ENCODE measurements at places on chromosomes 4 and X.
A peak's percentile ranks its signal among the peaks of the same experiment; 100 is the strongest.

- DNase-seq = no peak
Observed at GRCh38 chr4:176874721-176875445, 82.2 kb upstream of the VEGFC start.

DNA sequence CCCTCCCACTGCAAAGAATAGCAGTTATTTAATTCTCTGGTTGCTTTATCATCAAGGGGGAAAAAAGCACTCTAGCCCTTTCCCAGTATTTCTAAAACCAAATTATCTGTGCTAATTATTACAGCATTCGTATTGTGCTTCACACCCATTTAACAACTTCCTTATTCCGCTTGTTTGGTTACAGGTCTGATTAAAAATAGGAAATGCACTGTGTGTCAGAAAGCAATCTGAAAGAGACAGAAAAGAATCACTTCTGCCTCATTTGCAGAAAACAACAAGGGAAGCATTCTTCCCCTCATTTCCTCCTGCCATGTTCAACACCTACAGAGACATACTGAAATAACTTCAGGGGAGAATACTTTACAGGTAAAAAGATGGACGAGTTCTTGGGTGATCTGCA, 114.9 kb upstream of the MAP3K15 start:
- no peak for DNase-seq

DNA sequence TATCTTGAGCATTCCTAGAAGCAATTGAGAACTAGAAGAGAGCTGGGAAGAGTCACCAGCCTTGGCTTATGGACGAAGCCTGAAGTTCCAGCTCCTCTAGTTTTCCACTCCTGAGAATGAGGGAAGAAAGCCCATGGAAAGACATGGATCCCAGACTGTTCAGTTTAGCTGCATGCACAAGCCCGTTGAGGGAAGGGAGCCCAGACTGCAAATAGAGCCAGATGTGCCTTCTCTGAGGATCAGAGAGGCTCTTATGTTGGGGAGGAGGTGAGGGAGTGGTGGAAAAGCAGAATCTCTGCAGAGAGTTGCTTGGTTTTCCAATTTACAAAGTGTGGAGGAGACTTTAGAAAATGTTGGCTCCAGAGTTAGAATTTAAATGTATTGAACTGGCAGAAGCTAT, 69.0 kb downstream of the ASB9 start:
- no peak for DNase-seq

DNA sequence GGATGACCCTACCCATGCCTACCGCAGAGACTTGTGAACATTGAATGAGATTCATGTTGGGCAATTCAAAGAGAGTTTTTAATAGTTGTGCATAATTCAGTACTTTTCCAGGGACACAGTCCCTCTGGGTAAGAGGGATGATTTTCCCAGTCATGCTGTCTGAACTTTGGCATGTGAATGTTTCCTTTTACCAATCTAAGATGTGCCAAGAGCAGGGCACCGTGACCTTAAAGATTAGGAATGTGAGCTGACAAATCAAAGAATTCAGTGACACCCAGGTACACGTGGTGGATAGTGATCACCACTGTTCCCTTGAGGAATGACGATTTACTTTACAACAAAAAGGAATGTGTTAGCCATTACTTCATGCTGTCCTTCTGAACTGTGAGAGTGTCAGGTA, 515.6 kb downstream of the PPARGC1A start:
- no peak for DNase-seq

DNA sequence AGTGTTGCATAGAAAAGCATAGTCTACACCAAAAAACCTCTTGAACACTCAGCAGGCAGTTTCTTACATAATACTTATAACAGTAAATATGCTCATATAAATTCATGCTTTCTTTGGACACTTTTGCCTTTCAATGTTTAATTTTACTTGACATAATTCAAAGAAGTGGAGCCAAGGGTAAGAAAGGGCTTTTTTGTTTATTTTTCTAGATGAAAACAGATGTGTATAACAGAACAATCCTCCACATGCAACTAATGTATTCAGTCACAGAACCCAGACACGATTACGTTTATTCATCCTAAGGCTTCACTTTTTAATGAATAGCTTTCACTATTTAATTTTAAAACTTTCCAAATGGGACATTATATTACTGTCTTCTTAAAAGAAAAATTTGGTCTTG, 58.0 kb upstream of the PTPN13 start:
- no peak for DNase-seq

DNA sequence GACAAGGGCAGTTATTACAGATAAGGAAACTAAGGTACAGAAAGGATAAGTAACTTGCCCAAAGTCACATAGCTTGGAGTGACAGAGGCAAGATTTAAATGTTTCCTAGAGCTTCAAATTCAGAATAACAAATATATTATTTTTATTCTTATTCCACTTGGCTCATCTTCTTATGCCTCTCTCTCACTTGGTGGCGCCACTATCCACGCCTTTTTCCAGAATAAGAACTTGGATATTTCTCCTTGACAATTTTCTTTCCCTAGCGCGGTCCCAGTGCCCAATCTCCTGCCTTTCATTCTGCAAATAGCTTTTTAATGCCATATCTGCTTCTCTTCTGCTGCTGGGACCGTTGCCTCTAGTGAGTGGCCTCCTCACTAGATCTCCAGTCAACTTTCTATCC, 78.5 kb downstream of the MSN start:
- DNase-seq = no peak

DNA sequence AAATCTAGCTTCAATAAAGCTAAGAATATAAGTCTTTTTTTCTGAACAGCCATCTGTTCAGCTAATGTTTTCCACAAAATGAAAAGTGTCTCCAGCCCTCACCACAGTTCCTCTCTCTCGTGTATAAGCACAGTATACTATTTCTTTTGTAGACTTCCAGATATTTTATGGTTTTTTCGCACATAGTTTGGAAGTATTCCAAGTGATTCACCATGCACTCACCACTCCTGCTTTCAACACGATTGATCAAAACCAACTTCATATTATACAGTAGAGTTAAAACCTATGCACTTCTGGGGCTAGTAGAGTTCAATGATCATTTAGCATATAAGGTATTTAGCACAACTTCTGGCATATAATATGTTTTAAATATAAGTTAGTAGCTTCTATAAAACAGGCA, 105.8 kb upstream of the DCAF12L1 start:
- DNase-seq = no peak

DNA sequence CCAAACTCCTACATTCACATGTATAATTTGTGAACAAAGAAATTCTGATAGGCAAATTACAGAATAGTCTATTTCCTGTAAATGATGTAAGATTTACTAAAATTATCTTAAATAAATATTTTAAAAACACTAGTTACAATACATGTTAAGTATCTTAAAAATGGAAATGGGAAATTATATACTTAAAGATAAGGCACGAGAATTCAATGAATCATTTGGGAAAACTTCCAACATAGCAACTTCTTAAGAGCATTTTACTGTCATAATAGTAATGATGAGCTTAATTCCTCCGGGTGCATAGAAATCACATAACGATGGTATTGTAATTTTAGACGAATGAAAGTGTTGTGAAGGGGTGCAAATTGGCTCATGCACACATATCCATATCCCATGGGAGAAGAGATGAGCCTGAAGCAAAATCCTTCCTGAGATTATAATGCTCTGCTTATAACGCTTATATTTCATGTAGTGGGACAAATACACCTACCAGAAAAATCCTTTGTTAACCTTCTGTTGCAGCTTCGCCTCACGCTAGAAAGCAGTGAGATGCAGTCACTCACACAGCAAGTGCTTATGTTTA, 873.5 kb downstream of the PDHA2 start:
- no peak for DNase-seq

- DNase-seq = no peak
Observed at GRCh38 chr4:52142816-52143215, 91.7 kb downstream of the SPATA18 start.

GRCh38 chrX:9442056-9442455, 22.8 kb upstream of the TBL1X start:
- no peak for DNase-seq

DNA sequence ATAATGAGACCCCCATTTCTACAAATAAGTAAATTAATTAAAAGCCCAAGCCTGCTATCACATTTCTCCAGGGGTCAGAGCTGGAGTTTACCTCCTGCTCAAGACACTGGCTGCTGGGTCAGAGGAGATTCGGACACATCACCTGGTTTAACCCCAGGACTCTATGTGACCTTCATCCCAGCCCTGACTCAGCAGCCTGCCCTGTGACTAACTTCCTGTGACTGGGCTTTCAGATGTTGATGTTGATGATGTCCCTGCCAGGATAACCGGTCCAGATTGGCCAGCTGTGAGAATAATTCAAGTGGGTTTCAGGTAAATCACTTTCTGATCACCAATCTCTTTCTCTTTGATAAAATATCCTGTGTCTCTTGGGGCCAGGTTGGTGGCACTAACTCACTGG, 102.4 kb upstream of the MAML3 start:
- DNase-seq = peak; percentile 57

DNA sequence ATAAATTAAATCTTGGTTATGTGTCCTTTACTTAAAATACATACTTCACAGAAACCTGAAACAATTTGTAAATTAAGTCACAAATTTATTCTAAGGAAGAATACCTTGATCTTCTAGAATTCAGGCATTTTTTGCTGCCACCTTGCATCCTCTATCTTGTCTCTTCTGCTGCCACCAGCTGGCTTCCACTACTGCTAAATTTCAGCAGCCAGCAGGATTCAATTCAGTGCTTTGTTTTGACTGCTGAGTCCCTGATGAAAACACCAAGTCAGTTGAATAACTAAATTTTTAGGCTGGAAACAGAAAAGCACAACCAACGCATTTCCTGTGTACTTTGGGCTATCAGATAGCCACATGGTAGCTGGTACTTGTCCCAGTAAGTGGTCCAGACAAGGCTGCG, 2.4 kb upstream of the MBTPS2 start:
- no peak for DNase-seq

DNA sequence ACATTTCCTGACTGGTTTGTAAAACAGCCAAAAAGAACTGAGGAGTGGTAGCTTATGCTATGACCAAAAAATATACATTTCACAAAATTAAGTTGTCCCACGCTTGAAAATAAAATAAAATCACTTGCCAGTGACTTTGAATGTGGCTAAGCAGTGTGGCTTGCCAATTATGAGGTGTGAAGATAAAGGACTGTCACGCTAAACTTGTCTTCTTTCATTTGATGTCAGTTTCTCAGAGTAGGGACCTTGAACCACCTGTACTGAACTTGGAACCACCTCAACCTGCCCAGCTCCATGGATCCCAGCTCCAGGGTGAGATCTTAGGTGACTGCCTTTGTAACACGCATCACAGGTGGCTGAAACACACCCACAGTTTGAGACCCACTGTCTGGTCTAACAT, 113.7 kb upstream of the TBL1X start:
- DNase-seq = no peak

GRCh38 chr4:71026086-71026485, 32.6 kb downstream of the DCK start:
- no peak for DNase-seq

DNA sequence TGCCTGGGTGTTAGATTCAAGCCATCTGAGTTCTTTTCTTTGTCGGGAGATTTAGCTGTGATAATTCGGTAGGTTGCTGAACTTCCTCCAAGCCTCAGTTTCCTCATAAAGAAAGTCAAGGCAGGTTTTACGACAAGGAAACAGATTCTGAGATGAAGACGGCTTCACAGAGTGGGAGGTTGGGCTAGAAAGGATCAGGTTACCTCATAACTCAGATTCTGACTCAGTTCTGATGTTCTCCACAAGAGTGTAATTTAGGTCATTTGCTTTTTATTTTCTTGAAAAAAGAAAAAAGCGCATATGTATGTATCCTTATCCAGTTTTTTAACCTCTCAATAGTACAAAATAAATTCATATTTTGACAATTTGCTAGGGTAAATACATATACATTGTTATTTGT, 47.2 kb upstream of the ELOVL6 start:
- DNase-seq = no peak

- DNase-seq = no peak
Observed at GRCh38 chr4:2286904-2287593, 25.1 kb upstream of the MXD4 start.

DNA sequence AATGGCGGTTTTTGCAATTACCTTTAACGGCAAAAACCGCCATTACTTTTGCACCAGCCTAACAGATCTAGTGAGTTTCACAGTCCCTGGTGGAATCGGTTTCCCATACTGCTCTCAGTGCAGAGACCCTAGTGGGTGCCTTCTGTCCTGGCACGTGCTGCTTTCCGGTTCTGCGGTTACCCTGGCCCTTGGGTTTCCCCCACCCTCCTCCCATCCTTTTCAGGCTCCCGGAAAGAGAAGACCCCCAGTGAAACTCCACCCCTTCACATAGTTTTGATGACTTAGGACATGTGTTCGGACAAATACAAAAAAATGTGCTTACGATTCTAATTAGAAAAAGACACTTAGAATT, 36.9 kb downstream of the NLGN3 start:
- DNase-seq = no peak

DNA sequence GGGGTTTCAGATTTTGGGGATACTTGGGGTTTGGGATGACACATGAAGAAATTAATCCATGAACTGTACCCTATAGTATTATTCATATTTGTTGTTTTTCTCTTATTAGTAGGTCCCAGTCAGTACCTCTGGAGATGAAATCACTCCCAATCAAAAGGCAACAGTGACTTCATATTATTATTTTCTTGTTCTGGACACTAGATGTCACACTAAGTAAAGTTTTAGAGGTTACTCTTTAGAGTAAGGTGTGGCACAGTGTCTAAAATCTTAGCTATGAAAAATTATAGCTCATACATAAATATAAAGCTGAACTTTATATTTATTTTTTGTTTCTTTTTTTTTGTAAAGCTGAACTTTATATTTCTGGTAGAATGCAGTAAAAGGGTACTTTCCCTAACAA, 35.1 kb downstream of the FAM114A1 start:
- DNase-seq = peak; percentile 58

DNA sequence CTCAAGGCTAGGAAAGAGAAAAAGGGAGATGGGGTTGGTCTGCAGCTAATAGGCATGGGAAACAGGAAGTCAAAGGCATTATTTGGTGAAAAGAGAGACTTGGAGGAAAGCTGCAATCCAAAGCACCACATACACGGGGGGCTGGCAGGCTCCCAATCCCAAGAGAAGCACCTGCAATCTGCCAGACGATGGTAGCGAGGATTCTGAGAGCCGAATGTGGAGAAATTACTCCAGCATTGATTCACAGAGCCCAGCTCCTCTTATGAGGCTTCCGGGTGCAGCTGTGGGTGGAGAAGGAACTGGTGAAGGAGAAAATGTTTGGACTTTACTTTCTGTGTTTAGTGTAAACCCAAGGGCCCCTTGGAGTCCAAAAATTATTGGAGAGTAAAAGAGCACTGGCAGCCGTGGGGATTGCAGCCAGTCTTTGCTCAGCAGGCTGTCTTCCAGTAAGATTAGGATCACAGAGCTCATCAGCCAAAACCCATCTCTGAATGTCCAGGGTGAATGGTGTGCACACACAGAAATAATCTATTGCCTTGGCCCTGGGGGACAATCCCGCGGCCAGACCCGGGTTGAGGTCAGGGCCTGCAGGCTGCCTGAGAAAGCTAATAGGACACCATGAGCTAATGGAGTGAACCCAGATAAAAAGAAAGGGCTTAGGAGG, 197.6 kb downstream of the KIT start:
- DNase-seq = no peak

- DNase-seq = no peak
Observed at GRCh38 chr4:10047967-10048366, 26.7 kb upstream of the SLC2A9 start.

All from SW 1271 (cell line).